ENCODE measurements at places on chromosomes 2 and 18.

DNA sequence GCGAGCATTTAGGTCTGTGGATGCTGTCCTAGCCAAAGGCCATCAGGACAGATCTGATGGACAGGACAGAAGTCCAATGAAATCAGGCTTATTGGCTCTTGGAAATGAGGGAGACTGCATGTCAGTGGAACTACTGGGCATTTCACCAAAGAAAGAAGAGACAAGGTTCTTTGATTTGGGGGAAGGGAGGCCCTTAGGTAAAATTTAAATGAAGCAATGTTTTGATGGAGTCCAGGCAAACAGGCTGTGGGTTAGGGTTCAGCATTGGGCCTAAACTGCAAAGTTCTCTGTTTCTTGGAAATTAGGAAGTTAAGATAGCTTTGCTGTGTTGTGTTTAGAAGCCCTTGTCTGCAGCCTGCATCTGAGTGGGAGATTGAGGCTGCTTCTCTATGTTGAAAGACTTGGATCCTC is 31.6 kb upstream of the RNF149 start:
- no peak for DNase-seq

DNA sequence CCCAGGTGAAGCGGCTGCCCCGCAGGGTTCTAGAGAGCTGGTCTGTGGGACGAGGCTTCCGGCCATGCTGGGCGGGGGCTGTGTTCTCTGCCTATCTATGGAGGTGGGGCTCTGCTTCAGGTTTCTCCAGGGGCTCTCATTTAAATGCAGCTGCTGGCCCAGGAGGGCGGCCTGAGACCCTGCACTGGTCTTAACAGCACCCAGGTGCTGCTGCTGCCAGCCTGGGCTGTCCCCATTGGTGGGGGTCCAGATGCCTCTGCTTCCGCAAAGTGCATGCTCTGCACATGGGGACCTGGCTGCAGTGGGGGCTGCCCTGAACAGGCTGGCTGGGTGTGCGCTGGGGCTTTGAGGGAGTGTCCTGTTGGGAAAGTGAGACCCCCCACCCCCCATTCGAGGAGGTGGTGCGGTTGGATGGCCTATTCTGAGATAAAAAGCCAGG is 29.7 kb upstream of the ALLC start:
- DNase-seq, result no peak

DNA sequence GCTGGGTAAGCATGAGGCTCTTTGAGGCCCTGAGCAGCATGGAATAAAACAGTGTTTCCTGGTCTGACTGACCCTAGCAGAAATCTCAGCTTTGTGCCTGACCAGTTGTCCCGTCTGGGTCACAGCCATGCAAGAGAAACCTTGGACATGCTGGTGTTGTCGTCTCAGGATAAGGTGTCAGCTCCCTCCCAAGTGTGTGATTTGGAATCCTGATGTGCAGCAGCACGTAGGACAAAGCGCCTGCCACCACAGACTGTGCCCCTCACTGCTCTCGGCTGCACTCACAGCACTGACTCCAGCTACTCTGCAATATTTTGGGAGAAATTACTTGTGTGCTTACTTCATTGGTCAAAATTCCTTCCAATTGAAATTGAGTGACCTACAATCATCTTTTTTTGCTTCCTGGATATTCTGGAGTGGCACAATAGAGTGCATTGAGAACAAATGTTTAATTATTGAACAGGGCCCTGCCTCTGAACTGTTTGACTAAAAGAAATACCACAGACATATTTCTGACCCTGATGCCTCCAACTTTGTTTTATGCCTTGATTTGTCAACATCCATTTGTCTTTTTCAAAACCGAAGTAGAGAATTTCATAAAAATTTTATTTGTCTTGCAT is 352.4 kb downstream of the SOCS6 start:
- DNase-seq, result no peak

DNA sequence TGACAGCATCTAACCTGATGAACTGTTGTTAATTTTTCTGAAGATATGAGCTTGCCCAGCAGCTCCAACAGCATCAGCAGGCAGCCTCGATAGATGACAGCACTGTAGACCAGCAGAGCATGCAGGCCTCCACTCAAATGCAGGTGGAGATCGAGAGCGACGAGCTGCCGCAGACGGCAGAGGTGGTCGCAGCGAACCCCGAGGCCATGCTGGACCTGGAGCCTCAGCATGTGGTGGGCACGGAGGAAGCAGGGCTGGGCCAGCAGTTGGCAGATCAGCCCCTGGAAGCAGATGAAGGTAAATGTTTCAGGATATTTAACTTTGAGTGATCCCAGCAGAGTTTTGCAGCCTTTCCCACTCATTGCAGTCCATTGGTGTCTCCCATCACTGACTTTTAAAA is 85.9 kb downstream of the ZNF236 start:
- DNase-seq, result no peak

DNA sequence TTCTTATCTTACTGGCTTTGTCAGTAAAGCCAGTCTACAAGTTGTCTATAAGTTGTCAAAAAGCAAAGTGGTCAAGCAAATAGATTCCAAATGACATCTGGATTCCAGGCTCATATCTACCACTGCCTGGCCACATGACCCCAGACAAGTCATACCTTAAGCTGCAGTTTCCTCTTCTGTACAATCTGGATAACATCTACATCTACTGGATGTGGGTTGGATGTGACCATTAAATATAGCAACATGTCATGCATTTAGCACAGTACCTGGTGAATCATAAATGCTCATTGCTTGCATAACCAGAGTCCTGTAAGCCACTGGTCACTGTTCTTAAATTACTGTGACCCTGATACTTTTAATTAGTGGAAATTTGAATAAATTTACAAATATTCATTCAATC is 16.8 kb downstream of the COBLL1 start:
- no peak for DNase-seq

DNA sequence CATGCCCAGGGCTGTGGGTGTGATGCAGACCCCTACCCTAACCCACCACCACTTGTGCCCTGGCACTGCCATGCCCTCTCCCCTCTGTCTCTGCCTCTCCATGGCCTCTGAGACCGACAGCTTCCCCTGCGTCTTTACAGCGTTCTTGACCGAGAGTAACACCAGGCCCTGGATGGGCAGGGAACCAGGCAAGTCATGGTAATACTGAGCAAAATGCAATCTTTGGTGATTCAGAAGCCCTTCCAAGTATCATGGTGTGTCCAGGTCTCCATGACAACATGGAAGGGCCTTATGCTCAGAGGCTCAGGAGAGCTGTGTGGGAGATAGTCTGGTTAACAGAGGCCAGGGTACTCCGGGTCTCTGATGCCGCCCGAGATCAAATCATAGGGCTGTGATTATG is 176.1 kb downstream of the KLHL29 start:
- DNase-seq, result no peak

DNA sequence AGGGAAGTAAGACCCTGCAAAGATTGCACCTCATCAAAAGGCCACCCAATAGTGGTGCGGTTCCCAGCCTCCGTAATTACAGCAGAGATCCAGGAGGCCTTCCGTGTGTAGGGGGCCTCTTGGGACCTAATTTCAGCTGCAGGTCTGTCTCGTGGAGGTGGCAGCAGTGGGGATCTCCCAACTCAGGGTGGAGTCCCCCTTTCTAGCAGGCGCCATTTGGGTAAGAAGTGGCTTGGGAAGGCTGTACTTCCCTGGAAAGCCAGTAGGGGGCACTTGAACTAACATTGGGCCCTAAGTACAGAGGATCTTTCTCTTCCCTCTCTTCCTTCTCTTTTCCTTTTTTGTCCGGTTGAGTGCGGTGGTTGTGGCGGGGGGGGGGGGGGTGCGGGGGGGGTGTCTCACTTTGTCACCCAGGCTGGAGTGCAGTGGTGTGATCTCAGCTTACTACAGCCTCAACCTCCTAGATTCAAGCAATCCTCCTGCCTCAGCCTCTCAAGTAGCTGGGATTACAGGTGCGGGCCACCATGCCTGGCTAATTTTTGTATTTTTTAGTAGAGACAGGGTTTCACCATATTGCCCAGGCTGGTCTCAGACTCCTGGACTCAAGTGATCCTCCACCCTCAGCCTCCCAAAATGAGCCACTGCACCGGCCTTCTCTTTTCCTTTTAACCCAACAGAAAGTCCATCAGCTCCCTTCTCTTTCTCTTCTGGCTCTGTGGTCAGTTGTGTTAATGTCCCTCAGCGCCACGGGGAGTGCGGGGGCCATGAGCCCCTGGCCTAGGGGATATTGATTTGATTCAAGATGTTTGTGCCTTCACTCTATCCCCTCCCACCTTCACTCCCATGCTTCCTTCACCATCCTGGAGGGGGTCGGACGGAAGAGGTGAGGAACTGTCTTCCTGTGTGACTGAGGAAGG is 32.0 kb downstream of the CENPO start:
- DNase-seq, result peak; percentile 58

DNA sequence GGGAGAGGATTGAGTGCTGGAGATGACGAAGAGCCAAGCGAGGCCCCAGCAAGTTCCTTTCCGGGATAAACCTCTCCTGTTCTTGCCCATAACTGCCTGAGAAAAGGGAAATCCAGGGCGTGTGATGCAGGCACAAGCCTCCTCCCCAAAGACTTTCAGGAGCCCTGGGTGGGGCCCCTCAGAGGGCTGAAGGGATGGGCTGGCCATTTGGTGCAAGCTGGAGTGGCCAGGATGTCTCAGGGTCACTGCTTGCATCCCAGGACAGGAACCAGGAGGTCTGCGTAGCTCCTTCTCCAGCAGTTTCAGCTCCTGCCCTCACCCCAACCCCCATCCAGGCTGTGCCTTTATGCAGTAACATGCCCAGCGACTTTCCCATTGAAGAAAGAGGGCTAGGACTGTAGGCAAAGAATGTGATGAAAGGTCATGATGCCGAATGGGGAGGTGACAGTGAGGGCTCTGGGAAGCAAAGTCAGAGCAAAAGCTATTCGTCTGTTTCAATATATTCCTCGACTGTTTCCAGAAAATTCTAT is 80.2 kb downstream of the PXDN start:
- no peak for DNase-seq

DNA sequence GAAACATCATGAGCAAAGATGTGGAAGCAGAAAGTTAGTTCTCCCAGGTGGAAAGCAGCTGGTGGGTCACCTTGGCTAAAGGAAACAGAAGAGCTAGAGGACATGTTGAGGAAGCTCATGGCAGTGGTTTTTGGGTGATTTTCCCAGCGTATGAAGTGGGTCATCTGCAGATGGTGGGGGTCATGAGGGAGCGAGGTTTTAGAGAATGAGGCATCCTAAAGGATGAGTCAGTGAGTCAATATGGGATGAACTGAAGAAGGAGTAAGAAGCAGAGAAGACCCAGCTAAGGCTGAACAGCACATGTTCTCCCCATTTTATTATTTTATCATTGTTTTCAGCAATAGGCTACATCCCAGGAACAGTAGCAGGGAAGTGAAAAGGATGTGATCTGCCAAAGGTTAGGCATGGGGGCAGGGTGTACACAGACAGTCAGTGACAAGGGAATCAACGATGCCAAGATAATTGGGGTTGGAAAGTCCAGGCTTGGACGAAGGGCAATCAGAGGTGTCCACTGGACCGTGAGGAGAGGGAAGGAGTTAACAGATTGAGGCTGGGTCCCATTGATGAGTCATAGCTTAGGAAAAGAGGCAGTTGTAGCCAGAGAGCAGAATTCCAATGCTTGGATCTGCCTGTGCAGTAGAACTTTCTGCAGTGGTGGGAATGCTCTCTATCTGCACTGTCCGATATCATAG is 289.3 kb upstream of the RAB12 start:
- DNase-seq, result no peak

DNA sequence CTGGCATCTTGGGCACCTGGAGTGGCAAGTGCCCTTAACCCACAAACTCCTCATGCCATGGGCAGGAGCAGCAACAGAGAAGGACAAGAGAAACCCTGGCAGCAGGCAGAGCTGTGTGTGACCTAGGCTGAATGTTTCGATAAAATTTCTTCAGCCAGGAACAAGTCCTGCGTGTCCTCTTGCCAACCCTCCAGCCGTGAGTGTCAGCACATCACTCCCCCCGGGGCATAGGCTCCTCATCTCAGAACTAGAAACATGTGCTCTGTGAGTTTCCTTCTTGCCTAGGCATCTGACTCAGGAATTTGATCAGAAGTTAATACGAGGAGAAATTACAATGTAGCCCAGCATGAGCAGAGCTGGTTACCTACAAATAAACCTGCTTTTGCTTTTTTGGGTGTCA is 2.2 kb downstream of the ABCG8 start:
- peak; percentile 1 for DNase-seq

- no peak for DNase-seq
Observed at GRCh38 chr2:143649226-143649740, 520.1 kb downstream of the ARHGAP15 start.

GRCh38 chr2:227608561-227609338 is 5.9 kb downstream of the SCYGR3 start:
- no peak for DNase-seq

DNA sequence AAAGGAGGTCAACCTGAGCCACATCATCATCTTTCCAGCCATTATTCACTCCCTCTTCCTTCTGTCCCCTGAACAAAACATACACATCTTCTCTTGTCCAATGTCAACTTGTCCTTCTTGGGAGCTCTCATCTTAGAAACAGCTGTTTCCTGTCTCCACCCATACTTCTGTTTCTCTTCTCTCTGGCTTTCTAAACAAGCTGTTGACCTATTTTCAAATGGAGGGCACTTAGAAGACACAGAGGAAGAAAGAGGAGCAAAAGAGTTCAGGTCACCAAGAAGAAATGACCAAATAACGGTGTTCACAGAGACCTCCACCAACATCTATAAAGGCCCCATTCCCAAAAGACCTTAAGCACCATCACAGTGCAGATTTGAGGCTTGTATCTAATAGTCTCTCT is 355.9 kb upstream of the HNRNPA3 start:
- DNase-seq, result no peak

DNA sequence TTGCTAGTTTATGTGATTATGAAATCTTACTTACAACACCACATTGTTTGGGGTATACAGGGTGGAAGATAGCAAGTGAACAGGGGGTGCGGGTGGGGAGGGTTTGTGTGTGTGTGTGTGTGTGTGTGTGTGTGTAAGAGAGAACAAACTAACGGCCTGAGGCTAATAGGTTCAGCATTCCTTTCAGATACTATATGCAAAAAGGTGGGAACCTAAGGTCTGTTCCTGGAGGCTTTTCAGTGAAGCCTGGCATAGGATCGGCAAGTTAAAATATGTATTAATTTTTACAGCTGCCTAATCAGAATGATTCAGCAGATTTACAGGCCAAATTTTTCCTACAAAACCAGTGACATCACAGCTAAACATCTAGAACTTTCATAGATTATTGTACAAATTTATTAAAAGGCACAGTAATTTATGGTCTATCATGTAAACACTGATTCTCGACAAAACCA is 7.6 kb upstream of the SPDYA start:
- no peak for DNase-seq

- DNase-seq, result no peak
Observed at GRCh38 chr2:10770956-10771750, 41.4 kb downstream of the PDIA6 start.

GRCh38 chr2:37883518-37883917 is 41.6 kb upstream of the RMDN2 start:
- DNase-seq, result no peak

GRCh38 chr2:190903693-190904450 is 23.3 kb downstream of the GLS start:
- no peak for DNase-seq

- DNase-seq, result no peak
Observed at GRCh38 chr2:47486841-47487497, 84.0 kb downstream of the MSH2 start.
